Activated naive CD4-positive, alpha-beta T cell (primary cell): ENCODE measurements at places on chromosomes 3 and 15.

GRCh38 chr3:124781476-124782376 is 51.5 kb downstream of the UMPS start:
- no peak for DNase-seq

- DNase-seq, result no peak
Measured at GRCh38 chr15:69880571-69881301, 217.0 kb downstream of the TLE3 start.

DNA sequence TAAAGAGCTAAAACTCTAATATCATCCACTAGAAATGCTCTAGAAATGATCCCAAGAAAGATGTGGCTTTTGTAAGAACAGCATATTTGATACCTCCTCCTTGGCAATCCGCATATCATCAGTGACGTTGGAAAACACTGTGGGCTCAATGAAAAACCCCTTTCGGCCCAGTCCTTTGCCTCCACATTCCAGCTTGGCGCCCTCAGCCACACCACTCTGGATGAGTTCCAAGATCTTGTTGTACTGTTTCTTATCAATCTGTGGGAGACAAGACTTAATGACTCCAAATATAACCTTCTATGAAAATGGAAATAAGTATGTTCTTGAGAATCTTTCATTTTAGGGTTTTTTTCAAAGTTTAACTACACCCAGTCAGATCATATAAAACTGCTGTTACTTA is 103.6 kb downstream of the ALDH1A2 start:
- DNase-seq, result no peak

- DNase-seq, result no peak
Measured at GRCh38 chr3:132325634-132326033, 8.4 kb downstream of the ACP3 start.

- DNase-seq, result no peak
Measured at GRCh38 chr3:79306934-79307570, 460.7 kb downstream of the ROBO1 start.

GRCh38 chr3:32153414-32154204 is 47.2 kb downstream of the GPD1L start:
- DNase-seq, result no peak

DNA sequence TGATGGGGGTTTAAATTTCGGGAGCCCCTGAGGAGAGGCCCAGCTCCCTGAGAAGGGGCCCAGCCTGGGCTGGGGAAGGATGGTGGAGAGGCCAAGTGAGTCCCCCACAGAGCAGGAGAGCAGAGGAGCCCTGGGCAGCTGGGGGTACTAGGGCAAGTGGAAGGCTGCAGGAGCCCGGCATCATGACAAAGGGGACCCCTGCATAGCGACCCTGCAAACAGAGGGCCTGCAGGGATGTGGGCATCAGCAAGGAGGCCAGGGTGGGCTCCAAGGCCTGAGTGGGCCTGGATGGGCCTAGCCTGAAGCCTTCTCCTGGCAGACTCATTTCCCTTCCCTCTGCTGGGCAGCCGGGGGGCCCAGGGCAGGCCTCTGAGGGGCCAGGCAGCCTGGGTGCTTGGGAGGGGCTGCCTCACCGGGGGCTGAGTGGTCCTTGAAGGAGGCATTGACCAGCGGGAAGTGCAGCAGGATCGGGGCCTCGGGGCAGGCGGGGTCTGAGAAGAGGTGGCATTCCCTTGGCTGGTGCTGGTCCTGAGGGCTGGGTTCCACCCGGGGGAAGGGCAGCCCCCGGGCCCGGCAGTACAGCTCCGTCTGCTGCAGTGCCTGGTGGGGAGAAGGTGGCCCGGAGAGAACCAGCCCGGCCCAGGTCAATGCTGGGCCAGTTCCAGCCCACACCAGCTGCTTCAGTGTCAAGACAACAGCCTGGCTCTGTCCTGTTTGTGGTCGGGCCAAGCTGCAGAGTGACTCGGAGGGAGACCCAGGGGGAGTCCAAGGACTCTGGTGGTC is 24.7 kb downstream of the PLA2G4D start:
- DNase-seq, result no peak
